ENCODE measurements at places on chromosomes 2 and 18.

GRCh38 chr2:86779971-86780370, 10.7 kb downstream of the CD8A start:
- no peak for DNase-seq

DNA sequence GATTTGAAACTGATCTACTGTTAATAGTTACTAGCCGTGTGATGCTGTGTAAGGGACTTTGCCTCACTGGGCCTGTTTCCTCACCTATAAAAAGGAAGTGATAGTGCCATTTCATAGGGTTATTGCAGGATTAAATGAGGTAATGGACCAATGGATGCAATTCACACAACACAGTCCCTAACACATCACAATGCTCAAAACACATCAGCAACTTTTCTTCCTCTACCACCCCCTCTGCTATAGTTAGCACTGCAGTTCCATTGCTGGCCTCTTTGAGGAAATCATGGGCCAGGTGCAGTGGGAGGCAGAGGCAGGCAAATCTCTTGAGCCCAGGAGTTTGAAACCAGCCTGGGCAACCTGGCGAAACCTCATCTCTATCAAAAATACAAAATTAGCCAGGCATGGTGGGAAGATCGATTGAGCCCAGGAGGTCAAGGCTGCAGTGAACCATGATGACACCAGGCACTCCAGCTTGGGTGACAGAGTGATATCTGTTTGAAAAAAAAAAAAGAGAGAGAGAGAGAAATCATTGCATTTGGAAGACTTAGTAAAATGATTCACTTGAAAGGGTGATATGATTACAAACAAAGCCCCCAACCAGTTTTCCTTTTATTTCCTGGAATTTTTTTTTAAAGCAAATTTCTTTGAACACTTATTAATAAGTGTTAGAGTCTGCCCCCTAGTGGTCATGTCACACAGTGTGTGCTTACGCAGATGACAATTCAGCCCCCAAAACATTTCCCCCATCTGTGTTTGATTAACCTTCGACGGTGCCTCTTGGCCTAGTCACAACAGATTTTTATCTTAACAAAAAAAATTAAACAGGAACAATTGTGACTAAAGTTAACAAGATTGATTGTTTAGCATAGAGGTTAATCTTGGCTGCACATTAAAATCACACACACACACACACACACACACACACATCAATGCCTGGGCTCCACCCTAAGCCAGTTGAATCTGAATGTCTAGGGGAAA, 88.6 kb upstream of the BCL11A start:
- DNase-seq = no peak

- DNase-seq = no peak
Observed at GRCh38 chr2:9800639-9800974, 42.7 kb upstream of the TAF1B start.

DNA sequence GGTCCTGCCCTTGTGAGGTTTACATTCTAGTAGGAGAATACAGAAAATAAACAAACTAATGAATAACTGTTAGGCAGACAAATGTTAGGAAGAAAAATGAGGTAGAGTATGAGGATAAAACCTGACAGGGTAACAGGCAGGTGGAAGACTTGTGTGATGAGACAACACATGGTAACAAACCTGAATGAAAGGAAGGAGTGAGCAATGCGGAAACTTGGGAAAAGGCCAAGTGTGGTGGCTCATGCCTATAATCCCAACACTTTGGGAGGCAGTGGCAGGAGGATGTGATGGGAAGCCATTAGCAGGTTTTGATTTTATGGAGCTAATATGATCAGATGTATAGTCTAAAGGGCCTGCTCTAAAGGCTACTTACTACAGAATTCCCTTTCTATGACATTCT, 74.2 kb downstream of the INO80D start:
- no peak for DNase-seq

GRCh38 chr2:228575897-228576296, 394.4 kb upstream of the SPHKAP start:
- no peak for DNase-seq

DNA sequence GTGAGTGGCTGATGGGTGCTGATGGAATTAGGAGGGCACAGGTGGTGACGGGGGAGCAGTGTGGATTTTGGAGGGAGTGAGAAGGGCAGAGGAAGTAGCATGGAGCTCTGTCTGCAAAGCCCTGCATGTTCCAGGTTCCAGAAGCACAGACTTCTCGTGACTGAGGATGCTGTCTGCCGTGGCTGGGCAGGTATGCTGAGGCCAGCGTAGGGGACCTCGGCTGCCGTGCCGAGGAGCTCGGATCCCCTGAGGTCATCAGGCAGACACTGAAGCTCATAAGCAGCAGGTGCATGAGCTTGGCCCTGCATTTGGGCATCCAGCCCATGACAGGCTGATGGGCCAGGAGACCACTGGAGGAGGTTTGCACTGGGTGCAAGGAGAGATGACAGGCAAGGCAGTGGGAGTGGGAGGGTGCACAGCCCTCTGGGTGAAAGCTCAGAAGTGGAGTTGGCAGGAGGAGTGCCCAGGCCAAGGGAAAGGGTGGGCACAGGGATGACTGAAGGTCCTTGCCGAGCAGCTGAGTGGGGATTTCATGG, 215.3 kb downstream of the SH3RF3 start:
- DNase-seq = no peak

- DNase-seq = no peak
Observed at GRCh38 chr2:36658277-36658748, 38.2 kb upstream of the VIT start.

DNA sequence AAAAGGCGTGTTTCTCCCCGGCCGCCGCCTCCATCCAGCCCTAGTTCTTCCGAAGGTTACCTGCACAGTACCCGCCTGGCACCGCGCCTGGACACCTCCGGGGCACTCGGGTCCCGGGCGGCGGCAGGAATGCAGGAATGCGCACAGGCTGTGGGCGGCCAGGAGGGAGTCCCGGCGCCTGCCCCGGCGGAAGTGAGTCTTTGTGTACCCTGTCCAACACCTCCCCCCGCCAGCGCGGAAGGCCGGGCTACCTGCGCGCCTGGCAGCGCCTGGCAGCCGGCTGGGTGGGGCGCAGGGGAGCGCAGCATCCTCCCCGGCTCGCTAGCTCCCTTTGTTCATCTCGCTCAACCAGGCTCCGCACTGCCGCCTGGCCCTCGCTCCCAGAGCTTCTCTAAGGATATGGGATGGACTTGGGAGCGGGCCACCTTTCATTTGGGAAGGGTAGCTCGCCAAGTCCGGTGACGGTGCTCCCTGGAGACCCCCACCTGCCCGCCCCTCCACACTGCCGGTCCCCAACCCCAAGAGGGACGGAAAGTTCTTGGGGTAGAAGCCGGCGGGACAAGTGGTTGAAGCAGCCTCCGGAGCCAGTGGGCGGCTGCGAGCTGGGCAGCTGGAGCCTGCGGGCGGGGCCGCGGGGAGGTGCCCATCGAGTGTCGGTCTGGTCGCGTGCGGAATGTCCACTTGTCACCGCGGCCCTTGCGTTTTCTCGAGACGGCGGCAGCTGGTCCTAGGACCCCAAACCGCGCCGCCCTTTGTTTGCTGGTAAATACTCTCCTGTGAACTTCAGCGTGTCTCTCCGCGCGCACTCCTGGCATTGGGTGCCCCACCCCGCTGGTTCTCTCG, 1.2 kb upstream of the ST6GAL2 start:
- DNase-seq = peak; percentile 78

GRCh38 chr2:199606193-199606780, 148.5 kb upstream of the SATB2 start:
- DNase-seq = no peak

DNA sequence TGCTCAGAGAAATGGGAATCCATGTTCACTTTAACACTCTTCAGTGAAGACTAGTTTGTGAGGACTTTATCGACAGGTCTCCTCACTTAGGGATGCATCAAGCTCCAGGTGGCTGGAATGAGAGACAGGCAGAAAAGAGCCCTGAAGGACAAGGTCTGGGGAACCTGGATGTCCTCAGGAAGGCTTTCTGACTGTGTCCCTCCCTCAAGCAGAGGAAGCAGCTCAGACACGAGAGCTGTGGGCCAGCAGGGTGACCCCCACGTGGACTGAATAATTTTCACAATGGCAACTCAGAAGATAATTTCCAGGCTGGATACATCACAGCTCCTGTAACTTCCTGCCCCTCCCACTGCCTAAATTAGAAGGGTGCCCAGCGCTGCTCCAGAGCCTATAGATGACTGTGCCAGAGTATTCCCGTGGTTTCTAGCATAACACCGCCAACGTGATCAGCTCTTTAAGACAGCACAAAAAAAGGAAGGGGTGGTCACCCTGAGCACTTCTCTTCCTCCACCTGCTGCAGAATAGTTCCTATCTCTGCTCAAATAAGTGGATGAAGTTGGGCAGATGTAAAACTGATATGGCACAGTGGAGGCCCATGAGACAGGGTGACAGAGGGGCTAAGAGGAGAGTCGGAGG, 25.7 kb upstream of the NCK2 start:
- no peak for DNase-seq

- no peak for DNase-seq
Observed at GRCh38 chr2:172725284-172725683, 10.4 kb upstream of the RAPGEF4 start.

DNA sequence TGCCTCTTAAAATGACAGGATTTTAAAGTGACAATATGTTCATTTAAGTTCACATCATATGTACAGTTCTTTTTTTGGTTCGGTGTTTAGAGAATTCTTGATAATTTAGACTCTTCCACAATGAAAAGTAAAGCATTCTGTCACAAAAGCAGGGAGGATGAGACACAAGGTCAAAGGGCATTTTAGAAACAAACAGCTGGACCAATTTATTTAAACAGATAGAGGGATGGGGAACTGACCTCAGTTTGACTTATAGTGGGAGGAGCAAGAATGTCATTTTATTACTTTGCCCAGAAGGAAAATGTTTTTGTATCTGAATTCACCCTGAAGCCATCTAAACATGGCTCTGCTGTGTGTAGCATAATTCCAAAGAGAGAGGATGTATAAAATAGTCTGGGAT, 128.5 kb downstream of the MEIS1 start:
- DNase-seq = no peak

GRCh38 chr2:151991010-151991409, 107.8 kb downstream of the CACNB4 start:
- DNase-seq = no peak

DNA sequence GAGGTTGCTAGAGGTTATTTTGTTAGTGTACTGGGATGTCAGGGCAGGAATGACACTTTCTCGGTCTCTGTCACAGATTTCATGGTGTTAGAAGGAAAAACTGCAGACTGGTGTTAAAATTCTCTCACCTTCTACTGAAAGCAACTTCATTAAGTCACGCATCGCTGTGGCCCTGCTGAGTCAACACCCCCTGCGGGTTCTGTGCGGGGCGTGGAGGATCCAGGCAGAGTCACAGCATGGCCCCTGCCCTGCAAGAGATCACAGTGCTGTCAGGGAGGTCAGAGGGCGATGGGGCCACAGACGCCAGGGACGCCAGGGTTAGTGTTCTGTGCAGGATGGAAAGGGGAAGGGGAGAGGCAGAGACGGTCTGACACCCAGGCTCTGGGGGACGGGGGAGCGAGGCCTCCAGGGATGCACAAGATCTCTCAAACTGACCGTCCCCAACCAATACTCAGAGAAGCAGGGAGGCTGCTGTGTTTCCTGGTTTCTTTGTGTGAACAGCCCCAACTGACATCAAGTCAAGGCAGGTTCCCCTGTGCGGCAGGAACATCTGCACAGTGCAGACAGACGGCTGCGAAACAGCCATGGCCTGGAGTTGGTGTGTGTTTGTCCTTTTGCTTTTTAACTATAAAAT, 354.9 kb upstream of the SALL3 start:
- no peak for DNase-seq

GRCh38 chr2:20966061-20966595, 77.7 kb downstream of the APOB start:
- no peak for DNase-seq

DNA sequence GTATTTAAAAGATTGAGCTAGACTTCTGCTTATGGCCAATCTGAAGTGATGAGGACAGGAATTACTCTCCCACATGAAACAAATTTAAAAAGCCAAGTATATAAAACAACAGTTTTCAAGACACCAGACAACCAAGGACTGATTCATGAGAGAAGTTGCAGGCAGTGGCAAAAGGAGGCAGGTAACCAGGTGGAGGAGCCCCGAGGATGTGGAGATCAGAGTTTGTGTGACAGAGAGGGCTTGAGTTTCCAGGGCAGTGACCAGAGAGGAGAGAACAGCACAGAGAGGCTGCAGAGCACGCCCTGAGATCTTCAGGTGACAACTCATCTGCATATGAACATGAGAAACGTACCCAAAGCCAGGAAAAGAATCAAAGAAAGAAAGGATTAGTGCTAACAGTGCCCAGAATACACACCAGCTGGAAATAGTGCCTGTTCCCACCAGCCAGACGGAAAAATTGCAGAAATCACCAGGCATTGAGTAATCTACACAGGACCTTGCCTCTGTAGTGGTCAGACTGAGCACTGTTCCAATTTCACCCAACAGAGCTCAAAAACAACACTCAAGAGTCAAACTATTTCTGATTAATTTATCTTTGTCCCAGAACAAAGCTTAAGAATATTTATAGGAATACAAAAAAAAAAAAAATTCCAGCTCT, 173.1 kb downstream of the SEPTIN10 start:
- peak; percentile 74 for DNase-seq

- no peak for DNase-seq
Observed at GRCh38 chr2:71797035-71797810, 343.9 kb downstream of the DYSF start.

DNA sequence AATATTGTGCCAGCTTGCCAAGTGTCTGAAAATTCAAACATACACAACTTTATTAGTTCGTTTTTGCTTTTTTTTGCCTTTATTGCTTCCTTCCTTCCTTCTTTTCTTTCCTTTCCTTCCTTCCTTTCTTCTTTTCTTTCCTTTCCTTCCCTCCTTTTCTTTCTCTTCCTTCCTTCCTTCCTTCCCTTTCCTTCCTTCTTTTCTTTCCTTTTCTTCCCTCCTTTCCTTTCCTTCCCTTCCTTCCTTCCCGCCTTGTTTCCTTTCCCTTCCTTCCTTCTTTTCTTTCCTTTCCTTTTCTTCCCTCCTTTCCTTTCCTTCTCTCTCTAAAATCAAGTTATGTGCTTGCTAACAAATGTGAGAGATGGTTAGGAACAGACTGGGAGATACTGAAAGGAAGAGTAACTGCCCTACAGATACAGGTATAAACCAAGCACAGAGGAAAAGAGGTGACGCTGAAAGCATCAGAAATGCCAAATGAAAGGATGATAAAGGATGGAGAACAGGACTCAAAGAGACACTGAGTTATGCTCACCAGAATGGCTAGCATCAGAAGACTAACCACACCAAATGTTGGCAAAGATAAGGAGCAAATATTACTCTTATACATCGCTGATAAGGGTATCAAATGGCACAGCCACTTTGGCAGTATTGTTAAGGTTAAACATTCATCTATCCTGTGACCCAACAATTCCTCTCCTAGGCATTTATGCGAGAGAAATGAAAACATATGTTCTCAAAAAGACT, 151.6 kb downstream of the MREG start:
- DNase-seq = no peak

DNA sequence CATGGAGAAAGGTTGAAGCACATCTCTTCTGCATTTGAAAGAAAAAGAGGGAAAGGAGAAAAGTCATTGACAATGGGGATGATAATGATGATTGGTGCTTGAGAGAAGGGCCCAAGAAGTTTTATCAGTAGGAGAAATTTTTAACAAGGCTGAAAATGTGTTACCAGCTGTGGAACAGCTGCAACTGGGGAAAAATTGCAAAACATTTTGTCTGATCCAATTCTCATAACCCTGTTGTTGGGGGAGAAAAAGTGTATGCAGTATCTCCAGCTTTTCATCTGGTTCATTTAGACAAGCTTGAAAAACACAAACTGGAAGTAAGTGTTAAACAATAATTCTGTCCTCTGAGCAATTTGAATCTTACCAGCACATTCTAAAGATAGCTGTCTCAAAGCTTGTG, 92.7 kb downstream of the CSRNP3 start:
- no peak for DNase-seq
